ENCODE measurements at places on chromosomes 13 and 19. TPM values are rescaled to one million over a fixed set of nuclear protein-coding genes. Genes with fewer than 3 reads are reported as not detected.

The C1QTNF9 gene
- not detected for total RNA-seq

The ZNF256 gene
- total RNA-seq: 4.9 TPM

The SLITRK5 gene
- under 0.01 TPM for total RNA-seq

The TEX26 gene
- total RNA-seq: not detected

The FGF9 gene
- total RNA-seq: 0.39 TPM

The SOX1 gene
- not detected for total RNA-seq

The CYP4F8 gene
- not detected for total RNA-seq

The DCT gene
- total RNA-seq: 0.20 TPM

The ZIC2 gene
- total RNA-seq: not detected

The ZNF85 gene
- 3.4 TPM for total RNA-seq

The FUT6 gene
- total RNA-seq: not detected

The KLK12 gene
- total RNA-seq: not detected

The EBI3 gene
- total RNA-seq: not detected

The SBK3 gene
- 0.07 TPM for total RNA-seq

The KMT5C gene
- 7.8 TPM for total RNA-seq

The MARK4 gene
- 19.9 TPM for total RNA-seq

The NXNL1 gene
- total RNA-seq: not detected

The ANKLE1 gene
- total RNA-seq: 0.52 TPM

The GRIN3B gene
- 0.20 TPM for total RNA-seq

The FLT3LG gene
- total RNA-seq: 3.5 TPM

The TEX101 gene
- total RNA-seq: not detected

The FPR1 gene
- total RNA-seq: not detected

The RFPL4AL1 gene
- total RNA-seq: not detected

The CCDC159 gene
- total RNA-seq: 12.1 TPM

The ZNF440 gene
- 7.7 TPM for total RNA-seq

The S1PR2 gene
- total RNA-seq: 11.9 TPM

The ZSCAN5C gene
- total RNA-seq: not detected

The SLC1A6 gene
- not detected for total RNA-seq

The CCDC70 gene
- not detected for total RNA-seq

The MUC16 gene
- total RNA-seq: not detected

The PINLYP gene
- total RNA-seq: 1.3 TPM

The LILRA6 gene
- total RNA-seq: not detected

Measured in smooth muscle cell of the pulmonary artery (primary cell).